ENCODE measurements at places on chromosomes 12 and 14.

- DNase-seq: no peak
Measured at GRCh38 chr12:26226629-26227360, 31.4 kb downstream of the SSPN start.

DNA sequence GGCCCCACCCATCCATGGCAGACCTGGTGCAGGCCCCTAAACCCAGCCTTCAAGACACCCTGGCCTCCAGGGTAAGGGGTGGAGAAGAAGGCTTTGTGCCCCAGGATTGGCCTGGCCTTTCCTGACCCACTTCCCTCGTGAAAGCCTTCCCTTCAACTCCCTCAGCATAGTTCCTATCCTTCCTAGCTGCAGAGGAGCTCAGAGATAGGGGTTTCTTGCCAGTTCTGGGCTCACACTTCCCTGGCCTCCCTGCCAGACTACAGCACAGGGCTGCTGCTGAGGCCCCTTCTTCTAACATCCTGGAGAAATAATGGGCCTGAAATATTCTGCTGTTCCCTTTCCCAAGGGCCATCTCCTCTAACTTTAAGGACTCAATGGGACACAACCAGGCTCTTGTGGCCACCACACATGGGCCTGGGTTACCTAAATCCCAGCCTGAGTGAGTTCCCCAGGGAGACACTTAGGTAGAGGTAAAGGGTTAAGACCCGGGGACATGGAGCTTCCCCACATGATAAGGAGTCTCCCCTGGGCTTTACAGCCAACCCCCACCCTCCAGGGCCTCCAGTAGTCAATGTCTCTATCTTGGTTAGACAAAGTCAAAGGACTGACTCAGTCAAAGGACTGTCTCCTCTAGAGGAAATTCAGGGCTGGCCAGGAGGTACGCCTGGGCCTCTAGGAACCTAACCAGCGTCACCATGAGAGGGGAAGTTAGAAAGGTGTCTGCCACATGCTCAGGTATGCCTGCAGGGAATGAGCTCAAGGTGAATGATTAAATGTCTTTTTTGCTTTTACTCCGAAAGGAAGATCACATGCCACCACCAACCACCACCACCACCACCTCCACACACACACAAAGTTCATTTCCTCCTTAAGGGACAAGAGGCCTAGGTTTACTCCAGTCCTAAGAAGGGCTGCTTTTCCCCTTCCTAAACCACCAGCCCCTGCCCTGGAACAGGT lies 7.1 kb downstream of the ZFP36L1 start:
- no peak for DNase-seq

DNA sequence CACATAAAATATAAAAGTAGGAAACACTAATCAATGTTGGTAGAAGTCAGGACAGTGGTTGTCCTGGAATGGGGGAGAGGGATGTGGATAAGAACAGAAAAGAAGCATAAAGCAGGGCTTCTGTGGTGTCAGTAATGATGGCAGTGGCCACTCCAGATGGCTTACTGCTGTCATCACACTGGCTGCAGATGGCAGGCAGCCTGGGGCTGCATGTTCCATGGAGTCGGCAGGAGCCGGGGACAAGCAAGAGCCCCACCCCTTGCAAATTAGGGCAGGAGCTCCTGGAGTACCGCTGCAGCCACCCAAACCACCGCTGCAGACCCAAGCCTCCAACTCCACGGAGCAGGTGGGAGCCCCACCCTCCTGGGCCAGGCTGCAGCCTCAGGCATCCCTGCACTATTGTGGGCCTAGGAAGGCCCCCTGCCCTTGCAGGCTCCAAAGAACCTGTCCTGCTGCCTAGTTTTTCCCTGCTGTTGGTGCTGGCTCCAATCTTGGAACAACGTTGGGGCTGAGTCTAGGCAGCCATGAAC lies 28.8 kb upstream of the SLC5A8 start:
- DNase-seq: no peak

- no peak for DNase-seq
Measured at GRCh38 chr12:28872654-28873268, 276.3 kb upstream of the FAR2 start.

- DNase-seq: no peak
Measured at GRCh38 chr12:53623548-53624385, 2.4 kb downstream of the ATF7 start.

DNA sequence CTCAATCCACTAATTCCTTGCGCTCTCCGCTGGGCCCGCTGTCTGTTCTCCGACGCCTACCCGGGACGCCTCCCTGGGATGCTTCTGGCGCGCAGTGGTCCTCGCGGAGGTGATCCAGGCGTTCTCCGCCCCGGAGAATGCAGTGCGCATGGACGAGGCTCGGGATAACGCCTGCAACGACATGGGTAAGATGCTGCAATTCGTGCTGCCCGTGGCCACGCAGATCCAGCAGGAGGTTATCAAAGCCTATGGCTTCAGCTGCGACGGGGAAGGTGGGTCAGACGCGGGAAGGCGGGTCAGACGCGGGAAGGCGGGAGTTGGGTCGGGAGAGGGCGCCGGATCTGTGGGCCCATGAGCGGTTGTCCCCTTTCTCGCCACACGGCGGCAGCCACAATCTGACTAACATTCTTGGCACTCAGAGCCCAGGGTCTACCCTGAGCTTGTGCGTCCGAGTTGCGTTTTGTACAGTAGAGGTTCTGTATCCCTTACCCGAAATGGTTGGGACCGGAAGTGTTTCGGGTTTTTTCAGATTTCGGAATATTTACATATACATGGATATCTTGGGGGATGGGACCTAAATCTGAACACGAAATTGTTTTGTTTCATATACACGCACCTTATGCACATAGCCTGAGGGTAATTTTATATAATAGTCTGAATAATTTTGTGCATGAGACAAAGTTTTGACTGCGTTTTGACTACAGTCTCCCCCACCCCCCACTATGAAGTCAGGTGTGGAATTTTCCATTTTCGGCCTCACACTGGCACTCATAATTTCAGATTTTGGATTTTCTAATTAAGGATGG lies 762 bp downstream of the C12orf57 start:
- peak; percentile 63 for DNase-seq

DNA sequence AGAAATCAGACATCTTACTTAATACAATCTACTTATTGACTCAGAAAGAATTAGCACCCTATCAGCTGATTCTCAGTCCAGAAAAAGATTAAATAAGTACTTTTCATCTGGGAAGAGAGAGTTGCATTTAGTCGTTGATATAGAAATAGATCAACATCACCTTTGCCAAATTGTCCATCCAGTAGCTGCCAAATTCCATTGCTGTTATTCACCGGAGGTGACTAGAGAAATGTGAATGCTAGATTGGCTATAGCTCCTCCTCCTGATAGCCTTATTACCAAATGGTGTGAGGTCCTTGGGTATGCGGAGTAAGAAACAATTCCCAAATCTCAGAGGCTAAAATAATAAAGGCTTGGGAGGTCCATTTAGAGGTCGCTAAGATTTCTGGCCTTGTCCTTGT lies 723.3 kb upstream of the FLRT2 start:
- no peak for DNase-seq

DNA sequence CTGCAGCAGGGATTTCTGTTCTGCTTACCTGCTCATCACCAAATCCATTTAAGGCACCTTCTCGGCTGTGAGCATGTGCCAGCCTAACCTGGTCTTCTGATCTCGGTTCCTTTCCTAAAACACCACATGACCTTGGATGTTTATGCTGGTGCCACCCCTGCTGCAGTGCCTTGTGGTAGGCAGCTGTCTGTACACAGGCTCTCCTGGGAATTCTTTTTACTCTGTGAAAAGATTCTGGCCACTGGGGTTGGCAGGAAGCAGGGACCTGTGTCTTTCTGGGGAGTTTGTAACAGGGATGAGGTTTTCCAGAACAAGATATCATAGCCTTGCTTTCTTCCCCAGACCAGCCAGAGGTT lies 10.4 kb upstream of the PLEKHG3 start:
- DNase-seq: no peak

DNA sequence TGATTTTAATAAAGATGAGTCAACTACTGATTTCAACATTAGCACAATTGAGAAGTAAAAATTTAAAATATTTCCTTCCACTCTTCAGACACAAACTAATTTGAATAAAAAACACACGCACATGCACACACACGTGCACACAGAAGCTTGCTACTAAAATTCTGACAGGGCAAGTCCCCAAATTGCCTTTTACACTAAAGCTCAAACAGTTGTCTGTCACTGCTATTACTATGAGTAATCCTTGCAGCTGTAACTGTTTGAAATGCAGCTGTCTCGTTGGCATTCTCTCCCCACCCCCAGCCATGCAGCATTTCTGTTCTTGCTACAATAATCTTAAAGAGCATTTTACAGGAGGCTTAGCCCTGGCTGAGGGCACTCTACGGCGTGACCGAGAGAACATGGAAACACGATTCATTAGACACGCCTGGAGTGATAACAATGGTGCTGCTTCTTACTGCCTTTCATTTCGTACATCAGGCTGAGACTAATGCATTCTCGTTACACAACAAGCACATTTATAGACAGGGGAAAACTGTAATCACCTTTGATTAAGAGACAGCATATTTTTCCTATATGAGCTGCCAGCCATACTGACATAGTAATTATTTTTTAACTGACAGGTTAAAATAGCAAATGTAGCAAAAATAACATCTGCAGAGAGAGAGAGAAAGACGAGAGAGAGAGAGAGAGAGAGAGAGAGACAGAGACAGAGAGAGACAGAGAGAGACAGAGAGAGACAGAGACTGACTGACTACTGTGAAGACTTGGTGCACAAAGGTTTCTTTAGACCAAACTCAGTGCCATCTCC lies 153.8 kb downstream of the MED13L start:
- DNase-seq: no peak

- peak; percentile 56 for DNase-seq
Measured at GRCh38 chr12:75977952-75978671, 53.5 kb downstream of the PHLDA1 start.

- no peak for DNase-seq
Measured at GRCh38 chr12:63882844-63883243, 38.3 kb downstream of the SRGAP1 start.

DNA sequence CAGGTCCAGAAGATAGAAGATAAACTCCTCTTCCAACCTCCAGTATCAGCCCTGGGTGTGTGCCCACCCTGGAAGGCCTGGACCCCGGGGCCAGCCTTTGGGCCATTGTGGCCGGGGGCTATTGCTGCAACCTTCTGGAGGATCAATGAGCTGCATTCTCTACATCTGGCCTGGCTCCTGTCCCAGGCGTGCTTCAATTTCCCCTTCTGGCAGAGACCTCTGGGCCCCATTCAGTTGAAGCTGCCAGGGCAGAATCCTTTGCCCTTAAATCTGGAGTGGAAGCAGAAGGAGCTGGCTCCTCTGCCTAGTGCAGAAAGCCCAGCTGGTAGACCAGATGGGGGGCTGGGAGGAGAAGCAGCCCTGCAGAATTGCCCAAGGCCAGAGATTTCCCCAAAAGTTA lies 10.0 kb downstream of the NYNRIN start:
- DNase-seq: no peak

GRCh38 chr12:3727877-3728632 lies 24.9 kb downstream of the CRACR2A start:
- DNase-seq: no peak
